ENCODE measurements at places on chromosomes 7 and 10.
A peak's percentile ranks its signal among the peaks of the same experiment; 100 is the strongest.

DNA sequence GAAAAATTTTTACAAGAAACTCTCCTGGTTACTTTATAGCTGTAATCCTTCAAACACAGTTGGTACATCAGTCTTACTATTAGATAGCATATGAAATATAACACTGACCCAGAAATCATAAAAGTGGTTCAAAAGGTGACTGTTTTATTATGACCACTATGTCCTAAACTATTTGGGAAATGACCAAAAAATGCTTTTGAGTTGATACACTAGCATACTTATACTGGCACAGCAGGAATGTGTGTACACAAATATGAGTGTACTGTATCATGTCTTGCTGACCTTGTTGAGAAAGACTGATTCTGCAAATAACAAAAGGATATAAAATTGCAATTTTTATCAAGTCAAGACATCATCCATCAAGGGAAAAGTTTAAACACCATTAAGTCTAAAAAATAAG, 24.3 kb downstream of the CSTF2T start:
- DNase-seq = no peak

- DNase-seq = no peak
Measured at GRCh38 chr10:14673189-14673861, 101.4 kb downstream of the FAM107B start.

- no peak for DNase-seq
Measured at GRCh38 chr10:1186683-1186990, 130.5 kb downstream of the WDR37 start.

DNA sequence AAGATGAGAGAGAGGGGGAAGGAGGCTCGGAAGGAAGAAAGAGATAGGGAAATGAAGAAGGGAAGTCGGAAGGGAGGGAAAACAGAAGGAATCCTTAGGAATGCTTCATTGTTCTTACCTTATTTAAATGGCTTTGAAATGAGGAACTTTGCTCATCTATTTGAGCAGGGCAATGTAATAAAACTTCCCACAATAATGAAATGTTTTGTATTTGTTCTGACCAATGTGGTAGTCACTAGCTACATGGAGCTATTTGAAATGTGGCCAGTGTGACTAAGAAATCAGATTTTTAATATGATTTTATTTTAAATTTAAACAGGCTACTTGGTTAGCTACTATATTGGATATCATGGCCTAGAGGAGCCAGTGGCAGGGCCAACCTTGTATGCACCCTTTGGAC, 510.6 kb downstream of the HTR7 start:
- DNase-seq = no peak

DNA sequence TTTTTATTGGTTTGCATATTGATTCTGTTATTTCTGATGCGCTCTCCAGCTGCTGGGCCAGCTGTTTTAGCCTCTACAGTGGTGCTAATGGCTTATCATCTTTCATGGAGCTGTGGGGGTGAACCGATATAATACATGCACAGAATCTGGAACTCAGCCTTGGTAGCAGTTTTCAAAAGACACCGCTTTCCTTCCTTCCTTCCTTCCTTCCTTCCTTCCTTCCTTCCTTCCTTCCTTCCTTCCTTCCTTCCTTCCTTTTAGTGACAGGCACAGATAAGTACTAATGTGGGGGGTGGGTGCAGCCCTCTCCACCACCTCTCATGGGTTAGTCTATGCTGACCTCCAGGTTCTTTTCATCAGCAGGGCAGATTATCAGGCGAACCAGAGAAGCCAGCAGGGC, 31.9 kb upstream of the C10orf53 start:
- no peak for DNase-seq

GRCh38 chr7:78247910-78248689, 449.5 kb downstream of the PHTF2 start:
- no peak for DNase-seq

- DNase-seq = no peak
Measured at GRCh38 chr7:47945261-47946015, 2.8 kb downstream of the PKD1L1 start.

DNA sequence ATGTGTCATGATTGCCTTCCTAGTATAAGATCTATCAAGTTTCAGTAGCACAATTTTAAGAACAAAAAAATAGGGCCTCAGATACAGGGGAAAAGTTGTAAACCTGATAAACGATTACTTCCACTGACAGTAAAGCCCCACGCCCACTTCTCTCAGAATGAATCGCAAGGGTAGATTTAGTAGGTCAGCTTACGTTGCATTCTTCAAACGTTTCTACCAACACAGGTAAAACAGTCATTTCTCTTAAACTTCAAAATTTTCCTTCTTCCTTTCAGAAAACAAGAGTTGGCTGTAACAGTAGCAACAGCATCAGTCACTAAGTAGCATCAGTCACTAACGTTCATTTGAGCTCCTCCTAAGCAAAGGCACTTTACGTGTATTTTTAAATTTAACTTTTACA, 221.5 kb downstream of the ADAM12 start:
- no peak for DNase-seq

- DNase-seq = no peak
Measured at GRCh38 chr7:80679921-80680907, 41.8 kb downstream of the CD36 start.

- DNase-seq = no peak
Measured at GRCh38 chr10:60986791-60987190, 42.8 kb upstream of the RHOBTB1 start.

DNA sequence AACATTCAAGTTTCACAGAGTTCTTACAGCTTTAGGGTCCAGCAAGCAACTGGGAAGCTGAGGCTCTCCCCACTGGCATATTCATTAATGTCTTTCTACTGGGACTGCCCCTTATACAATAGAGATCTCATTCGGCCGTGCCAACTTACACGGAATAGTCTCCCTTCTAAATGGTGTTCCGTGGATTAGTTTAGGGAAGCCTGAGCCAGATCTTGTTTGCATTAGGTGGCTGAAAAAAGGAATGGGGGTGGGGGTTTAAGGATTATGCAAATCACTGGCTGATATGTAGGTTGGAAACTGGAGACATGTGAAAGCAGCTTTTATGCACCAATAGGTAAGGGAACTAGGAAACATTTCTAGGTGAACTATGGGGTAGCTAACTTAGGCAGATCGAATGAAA, 218.3 kb downstream of the TRIL start:
- no peak for DNase-seq

DNA sequence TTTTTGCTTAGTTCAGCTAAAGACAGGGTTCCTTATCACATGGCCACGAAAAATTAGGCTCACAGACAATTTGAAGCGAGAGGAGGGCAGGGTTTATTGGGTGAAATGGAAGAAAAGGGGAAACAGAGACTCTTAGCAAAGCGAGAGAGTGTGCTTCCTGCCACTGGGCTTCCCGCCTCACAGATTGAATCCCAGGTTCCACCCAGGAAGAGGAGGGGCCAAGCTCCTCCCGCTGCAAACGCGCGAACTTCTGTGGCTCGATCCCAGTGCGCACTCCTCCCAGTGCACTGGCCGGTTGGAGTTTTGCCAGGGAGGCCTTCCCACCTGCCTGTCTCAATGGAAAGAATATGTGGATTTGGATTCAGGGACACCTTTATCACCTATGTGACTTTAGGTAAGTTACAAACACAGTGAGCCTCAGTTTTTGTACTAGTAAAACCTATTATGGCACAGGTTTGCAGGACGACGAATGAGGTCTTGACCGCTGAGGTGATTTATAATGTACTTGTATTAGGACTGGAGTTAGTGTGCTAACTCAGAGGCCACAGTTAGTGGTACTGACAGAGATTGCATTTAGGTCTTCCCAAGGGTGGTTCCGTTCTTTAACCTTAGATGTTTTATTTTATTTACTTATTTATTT, 48.5 kb upstream of the SP8 start:
- DNase-seq = no peak

DNA sequence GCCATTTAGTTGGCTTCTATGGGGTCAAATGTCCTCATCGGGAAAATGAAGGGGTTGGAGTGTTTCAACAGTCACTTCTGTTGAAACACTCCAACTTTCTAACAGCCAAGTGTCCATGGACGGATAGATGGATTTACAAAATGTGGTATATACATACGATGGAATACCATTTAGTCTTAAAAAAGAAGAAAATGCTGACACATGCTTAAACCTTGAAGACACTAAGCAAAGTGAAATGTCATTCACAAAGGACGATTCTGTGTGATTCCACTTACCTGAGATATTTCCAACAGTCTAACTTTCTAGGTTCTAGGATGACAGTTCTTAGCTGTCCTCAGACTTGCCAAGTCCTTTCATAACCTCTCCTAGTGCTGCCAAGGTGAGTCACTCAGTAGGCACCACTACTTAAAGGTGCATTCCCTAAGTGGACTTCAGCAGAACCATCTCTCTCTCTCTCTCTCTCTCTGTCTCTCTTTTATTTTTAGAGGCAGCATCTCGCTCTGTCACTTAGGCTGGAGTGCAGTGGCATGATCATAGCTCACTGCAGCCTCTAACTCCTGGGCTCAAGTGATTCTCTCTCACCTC, 69.0 kb downstream of the DENND2A start:
- DNase-seq = no peak

DNA sequence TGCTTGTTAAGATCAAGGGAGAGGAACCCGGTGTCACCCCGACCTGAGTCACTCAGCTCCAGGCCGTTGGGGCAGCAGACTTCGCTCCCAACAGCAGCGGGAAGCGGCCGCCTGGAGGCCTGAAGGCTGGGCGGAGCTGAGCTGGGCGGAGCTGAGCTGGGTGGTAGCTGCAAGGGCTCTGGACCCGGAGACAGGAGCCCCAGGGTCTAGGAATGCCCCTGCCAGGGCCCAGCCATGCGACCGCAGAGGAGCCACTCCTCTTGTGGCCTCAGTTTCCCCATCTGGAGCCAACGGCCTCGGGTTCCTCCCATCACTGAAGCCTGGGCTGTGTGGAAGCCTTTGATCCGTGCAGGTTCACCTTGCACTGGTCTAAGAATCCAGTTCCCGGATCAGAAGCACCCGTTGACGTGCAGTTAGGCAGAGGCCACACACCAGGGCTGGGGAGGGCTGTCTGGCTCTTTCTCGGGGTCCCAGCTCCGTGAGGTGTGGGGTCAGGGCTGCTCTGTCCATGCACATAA, 21.9 kb upstream of the DPYSL4 start:
- no peak for DNase-seq

DNA sequence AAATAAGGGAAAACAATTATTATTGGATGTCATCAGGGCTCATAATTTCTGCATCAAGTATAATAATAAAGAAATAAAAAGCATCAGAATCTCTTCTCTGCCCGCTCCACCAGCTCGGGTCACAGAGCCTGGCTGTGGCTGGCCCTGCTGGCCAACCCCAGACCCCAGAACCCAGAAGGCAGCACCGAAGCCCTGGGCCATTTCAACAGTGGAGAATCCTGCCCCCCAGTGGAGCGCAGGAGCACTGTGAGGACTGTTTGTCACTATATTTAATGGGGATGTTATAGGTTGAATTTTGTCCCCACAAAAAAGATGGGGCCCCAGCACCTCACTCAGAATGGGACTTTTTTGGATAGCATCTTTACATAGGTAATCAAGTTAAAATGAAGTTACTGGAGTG, 27.3 kb downstream of the DENND11 start:
- DNase-seq = no peak

DNA sequence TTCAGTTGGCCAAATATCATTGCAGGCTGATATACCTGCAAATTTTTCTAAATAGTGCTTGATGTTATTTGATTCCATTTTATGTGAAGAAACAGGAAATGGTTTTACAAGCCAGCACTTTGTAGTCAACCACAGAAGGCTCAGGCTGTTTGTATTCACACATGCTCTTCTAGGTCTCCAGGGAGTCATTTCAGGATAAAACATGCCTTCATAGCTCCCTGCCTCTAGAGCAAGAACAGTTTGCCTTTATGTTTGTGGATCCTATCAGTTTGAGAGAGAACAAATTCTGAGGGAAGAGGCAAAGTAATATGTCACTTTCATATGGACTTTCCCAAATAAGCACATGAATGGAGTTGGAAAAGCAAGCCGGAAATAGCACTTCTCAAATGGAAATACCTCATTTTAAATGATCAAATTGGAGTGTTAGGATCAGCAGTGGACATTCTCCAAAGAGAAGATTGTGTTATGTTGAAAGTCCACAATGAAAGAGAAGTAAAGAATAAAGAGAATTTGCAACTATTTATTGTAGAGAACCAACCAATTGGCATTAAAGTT, 277.6 kb downstream of the KCND2 start:
- peak; percentile 28 for DNase-seq
